Effector memory CD4-positive, alpha-beta T cell (primary cell): ENCODE measurements at places on chromosomes 3 and 15.

- no peak for DNase-seq
Measured at GRCh38 chr3:113205481-113205880, 5.9 kb upstream of the BOC start.

DNA sequence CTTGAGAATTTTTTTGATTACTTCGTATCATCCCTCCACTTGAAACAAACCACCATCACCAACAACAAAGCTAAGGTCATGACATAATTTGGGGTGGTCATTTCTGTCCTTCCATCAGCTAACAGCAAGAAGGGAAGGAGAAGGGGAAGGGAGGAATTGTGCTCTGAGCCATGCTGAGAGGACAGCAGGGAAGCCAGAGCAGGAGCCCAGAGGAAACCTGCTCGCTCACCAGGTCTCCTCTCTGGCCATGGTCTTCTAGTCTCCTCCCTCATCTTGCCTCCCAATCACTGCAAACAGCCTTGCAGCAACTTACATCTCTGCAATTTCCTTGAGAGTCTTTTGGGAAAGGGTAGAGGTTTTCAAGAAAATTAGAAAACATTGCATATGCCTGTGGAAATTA lies 196.7 kb downstream of the SSR3 start:
- DNase-seq = no peak

DNA sequence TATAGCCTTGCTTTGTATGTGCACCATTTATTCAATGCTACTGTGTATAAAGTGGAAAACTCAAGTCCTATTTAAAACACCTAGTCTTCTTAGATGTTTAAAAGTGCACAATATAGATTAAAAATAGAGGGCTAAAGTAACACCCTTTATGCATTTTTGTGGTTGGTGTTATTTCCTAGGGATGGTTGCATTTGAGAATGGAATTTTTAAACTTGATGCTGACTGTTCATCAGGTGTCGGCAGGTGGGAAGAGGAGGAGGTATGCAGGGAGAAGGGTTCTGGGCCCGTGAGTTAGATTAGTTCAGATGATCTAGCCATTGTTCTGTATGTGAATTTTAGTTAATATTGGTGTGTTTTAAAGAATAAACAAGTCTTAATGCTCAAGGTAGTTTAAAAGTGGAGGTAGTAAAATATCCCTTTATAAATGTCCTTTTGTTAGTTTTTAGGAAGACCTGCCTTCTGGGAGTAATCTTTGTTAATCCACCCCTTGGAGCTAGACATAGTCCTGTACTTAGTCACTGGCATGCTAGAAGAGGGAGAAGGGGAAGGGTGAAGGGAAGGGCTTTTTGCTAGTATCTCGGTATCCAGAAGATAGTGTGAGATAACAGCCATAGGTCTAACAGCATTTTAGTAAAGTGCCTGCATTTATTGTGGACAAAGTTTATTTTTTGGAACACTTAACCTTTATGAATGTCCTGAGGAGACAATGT lies 8.1 kb upstream of the SRPRB start:
- no peak for DNase-seq

- DNase-seq = no peak
Measured at GRCh38 chr15:51706291-51706690, 25.0 kb downstream of the SCG3 start.

- DNase-seq = no peak
Measured at GRCh38 chr3:180929376-180929775, 16.9 kb downstream of the FXR1 start.

GRCh38 chr15:60830479-60830878 lies 351.5 kb upstream of the ICE2 start:
- DNase-seq = no peak

GRCh38 chr15:90917569-90917968 lies 14.5 kb downstream of the MAN2A2 start:
- no peak for DNase-seq

DNA sequence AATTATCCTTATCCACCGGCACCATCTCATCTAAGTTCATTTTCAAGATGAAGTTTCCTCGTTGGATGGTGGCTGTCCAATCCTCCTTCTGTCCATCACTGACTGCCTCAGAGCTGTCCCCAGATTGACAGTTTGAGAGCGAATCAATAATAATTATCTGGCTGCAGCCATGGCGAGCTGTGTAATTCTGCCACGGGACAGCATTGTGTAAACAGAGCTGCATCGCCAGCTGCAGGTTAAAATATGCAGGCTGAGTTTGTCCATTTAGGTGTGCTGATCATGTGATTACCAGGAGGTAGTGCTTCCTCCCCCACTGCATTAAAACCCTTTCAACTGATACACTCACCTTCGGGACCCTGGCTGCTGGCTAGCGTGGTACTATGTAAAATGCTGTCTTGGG lies 461.9 kb upstream of the ONECUT1 start:
- no peak for DNase-seq

GRCh38 chr3:172277151-172277652 lies 171.1 kb downstream of the GHSR start:
- no peak for DNase-seq

DNA sequence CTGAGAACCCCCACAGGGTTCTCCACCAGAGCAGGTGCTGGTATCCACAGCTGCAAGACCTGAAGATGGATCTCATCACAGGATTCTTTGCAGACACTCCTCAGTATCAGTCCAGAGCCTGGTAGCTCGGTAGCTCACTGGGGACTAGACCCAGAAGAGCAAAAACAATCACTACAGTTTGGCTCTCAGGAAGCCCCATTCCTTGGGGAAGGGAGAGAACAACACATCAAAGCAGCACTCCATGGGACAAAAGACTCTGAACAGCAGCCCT lies 22.2 kb downstream of the STRIT1 start:
- no peak for DNase-seq

- DNase-seq = no peak
Measured at GRCh38 chr3:170054204-170054603, 16.4 kb downstream of the GPR160 start.

GRCh38 chr3:108053067-108053466 lies 37.8 kb downstream of the CD47 start:
- DNase-seq = no peak

GRCh38 chr15:101165905-101166471 lies 85.9 kb downstream of the CHSY1 start:
- DNase-seq = no peak

- DNase-seq = no peak
Measured at GRCh38 chr3:153744889-153745288, 376.3 kb upstream of the ARHGEF26 start.

- no peak for DNase-seq
Measured at GRCh38 chr3:24863215-24863614, 368.6 kb upstream of the THRB start.

- no peak for DNase-seq
Measured at GRCh38 chr3:173238091-173238490, 97.1 kb upstream of the SPATA16 start.

DNA sequence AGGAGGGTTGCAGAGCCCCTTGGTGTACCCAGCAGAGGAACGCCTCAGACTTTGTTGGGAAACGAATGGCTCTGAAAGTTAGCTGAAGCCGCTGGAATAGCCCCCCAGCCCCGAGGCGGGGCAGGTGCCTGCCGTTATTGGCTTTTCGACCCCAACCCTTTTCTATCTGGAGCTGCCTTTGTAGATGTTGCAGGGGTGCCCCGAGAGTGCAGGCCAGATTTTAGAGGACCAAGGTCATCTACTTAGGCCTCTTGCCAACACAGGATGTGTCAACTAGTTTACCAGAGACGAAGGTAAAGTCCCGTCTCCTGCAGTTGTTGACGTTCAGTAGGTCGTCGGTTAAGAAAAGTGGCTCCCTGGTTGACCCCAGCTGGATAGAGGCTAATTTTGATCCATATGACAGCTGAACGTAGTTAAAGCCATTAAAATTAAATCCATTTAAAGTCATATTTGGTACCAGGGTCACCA lies 579 bp upstream of the UBE3A start:
- no peak for DNase-seq

- DNase-seq = no peak
Measured at GRCh38 chr3:108102420-108103039, 11.7 kb upstream of the CD47 start.

DNA sequence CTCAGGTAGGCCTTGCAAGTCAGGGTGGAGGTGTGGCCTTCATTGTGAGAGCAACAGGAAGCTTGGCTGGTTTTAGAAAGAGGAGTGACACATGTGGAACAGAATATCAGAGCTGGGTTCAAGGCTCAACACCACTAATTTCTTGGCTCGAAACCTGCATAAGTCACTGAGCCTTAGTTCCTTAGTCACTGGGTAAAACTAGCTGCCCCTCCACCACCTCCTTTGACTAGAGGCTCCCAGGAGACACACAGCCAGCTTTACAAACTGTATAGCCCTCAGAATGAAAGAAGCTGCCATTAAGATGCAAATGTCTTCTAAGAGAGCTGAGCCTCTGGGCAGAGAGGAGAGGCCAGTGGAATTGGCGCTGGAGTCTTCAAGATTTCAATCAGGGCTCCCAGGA lies 67.7 kb downstream of the CERS3 start:
- no peak for DNase-seq

DNA sequence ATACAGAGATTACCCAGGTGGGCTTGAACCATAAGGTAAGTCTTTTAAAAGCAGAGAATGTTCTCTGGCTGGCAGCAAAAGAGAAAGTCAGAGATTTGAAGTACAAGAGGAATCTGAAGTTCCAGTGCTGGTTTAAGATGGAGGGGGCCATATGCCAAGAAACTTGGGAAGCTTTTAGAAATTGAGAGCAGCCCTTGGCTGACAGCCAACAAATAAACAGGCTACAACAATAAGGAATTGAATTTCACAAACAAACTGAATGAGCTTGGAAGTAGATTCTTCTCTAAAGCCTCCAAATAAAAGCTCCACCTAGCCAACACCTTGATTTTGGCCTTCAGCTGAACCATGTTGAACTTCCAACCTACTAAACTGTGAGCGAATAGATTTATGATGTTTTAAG lies 85.7 kb downstream of the TRIM42 start:
- no peak for DNase-seq

GRCh38 chr3:4509043-4509442 lies 15.9 kb downstream of the ITPR1 start:
- no peak for DNase-seq

DNA sequence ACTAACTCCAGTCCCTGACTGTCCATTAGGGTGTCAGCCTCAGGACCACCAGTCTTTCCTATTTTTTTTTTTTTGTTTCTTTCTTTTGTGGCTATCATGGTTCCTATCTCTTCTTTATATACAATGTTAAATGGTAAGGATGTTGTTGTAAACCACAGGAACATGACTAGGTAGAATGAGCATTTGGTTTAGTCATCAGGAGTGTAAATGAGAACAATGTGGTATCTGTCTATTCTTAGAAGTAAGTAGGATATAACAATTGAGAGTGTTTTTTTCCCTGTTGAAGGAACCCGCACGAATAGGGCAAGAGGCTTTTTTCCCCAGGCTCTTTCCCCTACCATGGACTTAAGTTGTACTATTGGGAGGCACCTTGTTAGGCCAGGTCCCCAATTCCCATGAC lies 880.3 kb upstream of the GBE1 start:
- DNase-seq = no peak

DNA sequence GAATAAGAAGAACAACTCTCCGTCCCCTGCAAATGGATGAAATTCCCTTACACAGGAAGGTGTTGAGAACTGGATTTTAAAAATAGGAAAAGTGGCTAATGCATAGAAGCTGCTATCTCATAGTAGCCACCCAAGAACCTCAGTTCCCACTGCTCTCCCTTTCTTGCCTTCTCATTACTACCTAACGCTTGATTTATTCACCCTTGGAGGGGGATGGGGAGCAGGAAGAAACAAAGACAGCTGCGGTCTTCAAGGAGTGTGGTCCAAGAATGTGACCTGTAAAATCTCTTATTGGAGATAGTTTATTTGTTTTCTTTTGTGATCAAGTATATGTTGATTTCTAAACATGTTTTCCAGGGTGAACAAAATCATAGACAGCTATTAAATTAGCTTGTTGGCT lies 274.1 kb upstream of the CTNNB1 start:
- no peak for DNase-seq

- no peak for DNase-seq
Measured at GRCh38 chr3:184345317-184346144, 8.1 kb downstream of the FAM131A start.

DNA sequence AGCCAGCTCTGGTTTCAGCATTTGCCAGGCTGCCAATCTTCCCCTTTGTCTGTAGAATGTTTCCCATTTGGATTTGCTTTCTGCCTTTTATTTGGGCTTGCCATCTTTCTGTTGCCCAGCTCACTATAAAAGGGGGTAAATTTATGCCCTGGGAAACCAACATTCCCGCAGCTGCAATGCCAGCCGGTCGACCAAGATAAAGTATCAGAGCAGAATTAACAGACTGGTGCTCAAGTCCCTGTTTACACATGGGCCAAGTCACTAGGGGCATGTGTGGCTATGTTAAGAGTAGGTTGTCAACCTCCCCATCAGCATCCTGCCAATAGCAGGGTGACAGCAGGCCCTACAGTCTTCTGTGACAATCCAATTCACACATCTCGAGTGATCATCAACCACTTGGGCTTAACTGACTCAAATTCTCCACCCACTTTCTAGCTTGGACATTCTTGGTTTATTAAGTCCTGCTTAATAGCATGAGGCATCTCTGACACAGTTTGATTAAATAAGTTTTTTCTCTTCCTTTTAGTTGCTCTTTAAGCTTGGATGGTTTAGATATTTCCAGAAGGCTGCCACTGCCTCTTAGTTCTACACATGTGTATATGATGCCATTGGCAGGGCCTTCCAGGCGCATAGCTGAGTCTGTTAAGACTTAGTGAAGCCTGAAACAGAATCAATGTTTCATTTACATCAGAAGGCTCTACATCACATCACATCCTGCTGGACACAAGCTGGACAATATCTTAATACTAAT lies 24.1 kb upstream of the VEPH1 start:
- no peak for DNase-seq

- no peak for DNase-seq
Measured at GRCh38 chr3:16255726-16256125, 9.0 kb downstream of the DPH3 start.

DNA sequence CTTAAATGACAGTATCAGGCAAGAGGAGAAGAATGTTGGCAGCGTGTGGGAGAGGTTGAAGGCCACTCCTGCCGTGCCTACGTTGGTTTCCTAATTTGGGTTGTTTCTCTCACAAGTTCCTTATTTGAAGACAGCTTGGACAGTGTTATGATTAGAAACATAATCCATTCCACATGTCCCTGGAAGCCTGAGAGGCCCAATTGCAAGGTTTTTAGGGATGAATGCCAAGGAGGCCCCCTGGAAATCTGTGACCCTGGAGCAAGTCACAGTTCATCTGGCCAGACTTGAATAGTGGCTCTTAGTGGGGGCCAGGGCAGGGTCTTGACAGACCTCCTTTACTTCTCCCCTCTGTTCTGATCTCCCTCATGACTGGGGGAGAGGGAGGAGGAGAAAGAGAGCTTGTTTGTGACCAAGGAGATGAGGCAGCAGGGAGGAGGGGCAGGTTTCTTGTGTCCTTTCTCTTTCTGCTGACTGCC lies 584.4 kb upstream of the TBL1XR1 start:
- DNase-seq = no peak

- no peak for DNase-seq
Measured at GRCh38 chr3:161072211-161072621, 32.9 kb downstream of the B3GALNT1 start.
